ENCODE measurements at places on chromosomes 11 and 22. TPM values are rescaled to one million over a fixed set of nuclear protein-coding genes. Genes with fewer than 3 reads are reported as not detected.

DNA sequence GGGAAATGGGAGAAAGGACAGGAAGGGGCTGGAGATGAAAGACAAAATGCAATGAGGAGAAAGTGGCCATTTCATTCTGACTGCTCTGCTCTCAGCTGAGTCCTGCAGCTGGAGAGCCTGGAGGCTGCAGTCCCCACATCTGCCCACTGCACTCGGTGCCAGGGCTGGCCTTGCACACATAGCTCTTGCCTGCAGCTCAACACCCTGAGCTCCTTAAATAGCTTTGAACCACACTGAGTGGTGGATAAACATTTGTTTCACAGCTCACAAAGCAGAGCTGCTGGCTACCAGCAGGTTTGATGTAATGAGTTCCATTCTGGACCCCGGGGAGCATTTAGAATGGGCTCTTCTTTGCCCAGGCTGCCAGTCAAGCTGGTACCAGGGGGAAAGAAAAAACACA, 426.1 kb upstream of the CADM1 start:
- DNase-seq: no peak

GRCh38 chr22:21703684-21704316, 31.8 kb downstream of the YPEL1 start:
- no peak for DNase-seq

GRCh38 chr11:102783720-102784119, 3.3 kb upstream of the MMP10 start:
- DNase-seq: no peak

- no peak for DNase-seq
These were observed 101.9 kb downstream of the MICAL2 start for GRCh38 chr11:12212174-12212820.

Gene CLCF1
- total RNA-seq: 2.6 TPM

DNA sequence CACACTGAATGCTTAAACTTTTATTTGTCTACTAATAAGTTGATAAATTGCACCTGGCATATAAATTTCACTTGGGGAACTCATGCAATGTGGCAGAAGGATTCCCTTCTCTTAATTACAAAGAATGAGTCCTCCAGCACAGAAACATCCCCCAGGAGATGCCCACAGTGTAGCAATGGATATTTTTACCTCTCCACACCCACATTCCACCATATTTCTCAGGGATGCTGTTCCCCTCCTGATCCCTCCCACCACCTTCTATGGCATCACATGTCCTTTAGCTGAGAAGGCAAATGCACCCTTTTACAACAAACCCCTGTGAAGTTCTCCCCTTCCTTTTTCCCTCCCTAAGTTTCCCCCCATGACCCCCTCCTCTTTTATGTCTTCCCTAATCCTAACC, 56.1 kb upstream of the UBASH3B start:
- DNase-seq: no peak

DNA sequence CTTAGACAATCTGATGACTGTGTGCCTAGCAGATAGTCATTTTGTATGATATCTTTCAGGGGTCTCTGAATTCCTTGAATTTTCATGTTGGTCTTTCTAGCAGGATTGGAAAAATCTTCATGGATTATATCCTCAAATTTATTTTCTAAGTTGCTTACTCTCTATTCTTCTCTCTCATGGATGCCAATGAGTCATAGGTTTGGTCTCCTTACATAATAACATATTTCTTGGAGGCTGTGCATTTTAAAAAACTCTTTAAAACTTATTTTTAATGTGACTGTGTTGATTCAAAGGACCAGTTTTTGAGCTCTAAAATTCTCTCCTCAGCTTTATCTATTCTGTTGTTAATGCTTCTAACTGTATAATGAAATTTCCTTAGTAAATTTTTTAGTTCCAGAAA, 198.7 kb downstream of the AASDHPPT start:
- DNase-seq: no peak

DNA sequence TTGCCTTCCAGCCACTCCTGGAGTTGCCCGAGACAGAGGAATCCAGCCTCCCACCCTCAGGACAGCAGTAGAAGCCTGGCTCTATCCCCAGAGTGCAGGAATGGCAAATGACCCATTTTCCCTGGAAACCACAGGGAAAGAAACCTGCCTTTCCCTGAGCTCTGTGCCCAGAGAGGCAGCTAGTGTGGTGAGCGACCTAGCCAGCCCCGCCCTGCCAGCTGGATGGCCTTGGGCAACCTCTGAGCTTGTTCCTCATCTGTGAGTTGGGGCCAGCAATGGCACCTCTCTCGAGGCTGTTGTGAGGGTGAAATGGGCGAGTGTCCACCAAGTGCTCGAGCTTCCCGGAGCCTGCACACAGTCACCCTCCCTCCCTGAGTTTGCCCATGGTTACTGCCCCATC, 3.7 kb downstream of the OMP start:
- no peak for DNase-seq

Gene POU2AF2
- not detected for total RNA-seq

DNA sequence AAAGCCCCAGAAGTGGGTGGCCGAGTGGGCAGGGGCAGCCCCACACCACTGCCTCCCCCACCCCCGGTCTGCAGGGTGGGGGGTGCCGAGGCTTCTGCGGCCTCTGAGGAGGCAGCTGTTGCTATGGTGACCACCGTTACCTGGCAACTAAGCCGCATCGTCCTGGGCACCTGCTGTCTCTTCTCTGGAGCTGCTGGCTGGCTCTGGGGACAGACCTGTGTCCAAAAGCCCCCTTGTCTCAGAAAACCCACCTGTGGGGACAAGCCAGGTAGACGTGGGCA, 79.9 kb upstream of the PRR5 start:
- DNase-seq: no peak

DNA sequence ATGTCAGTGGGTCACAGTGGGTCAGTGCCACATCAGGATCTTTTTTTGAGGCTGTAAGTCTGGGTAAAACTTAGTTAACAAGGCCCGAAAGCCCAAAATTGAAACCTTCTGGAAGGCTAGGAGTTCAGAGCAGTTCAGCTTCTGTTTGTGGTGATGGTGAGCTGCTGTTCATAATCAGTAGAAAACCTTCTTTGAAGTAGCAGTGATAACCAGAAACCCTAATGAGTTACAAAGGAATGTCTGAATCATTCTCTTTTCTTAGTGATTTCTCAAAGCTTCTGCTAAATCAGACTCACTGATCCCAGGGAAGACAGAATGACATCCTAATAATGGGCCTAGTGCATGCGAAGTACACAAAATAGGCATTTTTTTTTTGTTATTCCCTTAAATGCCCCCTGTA, 124.7 kb downstream of the PARVA start:
- DNase-seq: no peak

DNA sequence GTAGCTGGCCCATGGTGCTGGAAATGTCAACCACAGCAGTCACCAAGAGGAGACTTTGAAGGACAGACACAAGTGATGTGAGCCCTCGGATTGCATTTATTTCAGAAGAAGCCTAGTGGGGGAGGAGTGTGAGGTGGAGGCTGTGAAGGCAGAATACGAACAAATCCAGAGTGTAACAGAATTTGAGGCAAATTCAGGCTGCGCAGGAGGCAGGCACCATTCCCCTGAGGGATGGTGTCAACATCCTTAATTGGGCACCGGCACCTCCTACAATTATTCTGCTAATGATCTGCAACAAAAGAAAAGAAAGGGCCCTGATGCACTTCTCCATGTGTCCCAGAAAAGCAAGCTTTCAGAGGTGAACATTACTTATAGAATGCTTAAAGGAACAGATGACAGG, 32.2 kb downstream of the CWC15 start:
- DNase-seq: no peak

All from prostate gland (tissue), 2 donors.